ENCODE measurements at places on chromosomes 16 and 17.

GRCh38 chr17:74326506-74326905 lies 480 bp downstream of the KIF19 start:
- no peak for DNase-seq

- DNase-seq, result no peak
Measured at GRCh38 chr16:53085369-53085843, 30.6 kb downstream of the CHD9 start.

DNA sequence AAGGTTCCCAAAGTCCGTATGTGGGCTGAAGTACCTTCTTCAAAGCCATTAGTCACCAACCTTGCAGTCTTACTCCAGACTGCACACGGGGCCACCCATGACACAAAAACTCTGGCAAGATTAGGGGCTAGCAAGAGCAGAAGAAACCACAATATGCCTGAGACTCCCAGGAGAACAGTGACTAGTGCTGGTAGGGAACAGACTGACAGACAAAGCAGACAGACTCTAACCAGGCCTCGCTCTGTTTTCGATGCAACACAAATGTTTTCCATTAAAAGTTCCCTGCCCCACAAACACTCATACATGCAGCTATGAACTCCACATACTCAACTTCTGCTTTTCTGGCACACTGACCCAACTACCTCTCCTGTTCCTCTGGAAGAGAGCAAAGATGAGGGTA lies 102.2 kb downstream of the HIC1 start:
- no peak for DNase-seq

GRCh38 chr17:27323538-27324215 lies 29.8 kb downstream of the WSB1 start:
- no peak for DNase-seq

- DNase-seq, result no peak
Measured at GRCh38 chr17:42560246-42560645, 1.7 kb upstream of the COASY start.

DNA sequence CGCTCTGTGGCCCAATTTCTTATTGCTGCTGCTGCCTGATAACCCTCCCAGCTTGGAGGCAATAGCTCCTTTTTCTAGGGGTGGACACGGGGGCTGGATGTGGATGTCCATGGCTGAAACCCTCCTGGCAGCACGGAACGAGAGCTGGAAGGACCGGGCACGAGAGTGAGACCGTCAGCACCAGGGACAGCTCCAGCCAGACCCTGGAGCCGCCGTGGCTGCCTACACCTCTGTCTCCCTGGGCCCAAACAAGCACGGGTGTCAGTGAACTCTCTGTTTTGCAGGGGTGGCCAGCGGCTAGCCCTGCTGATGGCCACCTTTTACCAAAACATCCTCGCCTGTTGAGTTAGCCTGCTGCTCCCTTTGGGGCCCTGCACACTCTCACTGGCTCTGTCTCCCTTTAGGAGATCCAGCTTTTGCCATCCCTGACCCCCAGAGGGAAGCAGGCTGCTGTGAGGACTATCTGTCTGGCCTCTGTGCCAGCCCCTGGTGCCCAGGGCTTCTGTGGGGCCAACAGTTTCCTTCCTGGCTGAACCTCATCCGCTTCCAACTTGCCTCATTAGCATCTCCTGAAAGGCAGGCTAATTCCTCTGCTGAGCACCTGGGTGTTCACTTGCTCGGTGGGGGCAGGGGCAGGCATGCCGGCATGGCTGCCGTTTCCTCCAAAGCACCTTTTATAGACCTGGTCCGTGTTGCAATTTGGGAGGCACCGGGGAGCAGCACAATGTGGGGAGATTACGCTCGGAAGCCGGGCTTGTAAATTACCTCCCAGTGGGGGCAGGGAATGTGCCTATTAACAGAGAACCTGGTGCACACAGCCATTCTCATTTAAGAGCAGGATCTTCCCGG lies 118.1 kb downstream of the ENGASE start:
- no peak for DNase-seq

DNA sequence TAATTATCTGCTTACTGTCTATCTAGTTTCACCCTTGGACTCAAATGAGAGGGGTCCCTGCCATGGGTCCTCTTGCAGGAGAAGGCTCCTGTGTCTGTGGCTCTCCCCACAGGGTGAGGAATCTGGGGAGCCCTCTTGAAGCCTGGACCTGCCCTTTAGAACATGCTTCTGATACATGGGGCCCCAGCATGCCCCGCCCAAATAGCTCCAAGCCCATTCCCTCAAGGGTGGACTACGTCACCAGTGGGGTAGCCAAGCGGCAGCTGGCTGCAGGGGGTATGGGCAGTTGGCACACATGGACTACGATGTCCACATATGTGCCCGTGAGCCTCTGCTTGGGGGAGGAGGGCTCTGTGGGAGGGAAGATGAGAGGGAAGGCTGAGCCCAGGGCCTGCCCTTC lies 39.3 kb downstream of the ARHGAP27 start:
- no peak for DNase-seq

DNA sequence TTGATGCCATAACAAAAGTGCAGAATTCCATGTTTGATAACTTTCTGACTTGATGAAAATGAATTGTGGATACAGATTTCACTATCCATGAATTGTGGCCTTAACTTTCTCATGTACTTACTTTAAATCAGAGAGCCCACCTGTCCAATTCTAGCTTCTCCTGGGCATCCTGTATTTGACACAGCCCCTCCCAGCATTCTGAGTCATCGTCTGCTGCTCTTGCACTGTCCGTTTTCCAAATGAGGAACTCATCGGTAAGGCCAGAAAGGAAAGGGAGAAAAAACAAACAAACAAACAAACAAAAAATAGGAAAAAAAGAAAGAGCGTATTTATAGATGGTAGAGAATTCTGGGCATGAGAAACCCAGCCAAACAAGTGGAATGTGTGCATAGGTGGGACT lies 361.6 kb downstream of the WWOX start:
- DNase-seq, result no peak

DNA sequence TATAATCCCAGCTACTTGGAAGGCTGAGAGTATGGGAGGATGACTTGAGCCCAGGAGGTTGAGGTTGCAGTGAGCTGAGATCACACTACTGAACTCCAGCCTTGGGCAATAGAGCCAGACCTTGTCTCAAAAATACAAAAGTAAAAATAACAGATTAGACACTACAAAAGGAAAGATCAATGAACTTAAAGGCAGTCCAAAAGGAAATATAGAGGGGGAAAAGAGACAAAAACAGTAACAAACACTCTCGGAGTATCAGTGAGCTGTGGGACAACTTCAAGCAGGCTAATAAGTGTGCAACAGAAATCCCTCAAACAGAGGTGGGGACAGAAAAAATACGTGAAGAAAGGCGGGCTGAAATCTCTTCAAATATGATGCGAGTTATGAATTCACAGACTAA lies 58.8 kb downstream of the CPPED1 start:
- DNase-seq, result no peak

DNA sequence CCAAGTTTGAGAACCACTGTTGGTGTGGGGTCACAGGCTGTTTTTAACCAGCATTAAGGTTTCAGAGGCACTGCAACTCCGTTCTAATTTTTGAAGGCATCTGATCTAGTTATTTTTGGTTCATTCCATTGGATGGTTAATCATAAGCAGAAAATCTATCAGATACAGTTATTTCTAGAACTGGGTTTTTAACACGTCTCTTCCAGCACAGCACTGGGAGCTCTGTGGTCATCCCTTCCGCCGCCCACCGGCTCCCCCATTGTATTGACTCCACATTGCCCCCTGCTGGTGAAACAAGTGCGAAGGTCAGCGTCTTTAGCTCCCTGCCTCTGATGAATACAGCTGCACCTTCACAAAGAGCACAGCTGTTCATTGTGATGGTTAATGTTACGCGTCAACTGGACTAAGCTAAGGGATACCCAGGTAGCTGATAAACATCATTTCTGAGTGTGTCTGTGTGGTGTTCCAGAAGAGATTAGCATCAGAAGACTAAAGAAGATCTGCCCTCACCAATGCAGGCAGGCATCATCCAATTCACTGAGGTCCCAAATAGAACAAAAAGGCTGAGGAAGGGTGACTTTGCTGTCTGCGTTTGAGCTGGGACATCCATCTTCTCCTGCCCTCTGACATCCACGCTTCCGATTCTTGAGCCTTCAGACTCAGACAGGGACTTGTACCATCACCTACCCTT lies 8.5 kb downstream of the CCL18 start:
- no peak for DNase-seq

DNA sequence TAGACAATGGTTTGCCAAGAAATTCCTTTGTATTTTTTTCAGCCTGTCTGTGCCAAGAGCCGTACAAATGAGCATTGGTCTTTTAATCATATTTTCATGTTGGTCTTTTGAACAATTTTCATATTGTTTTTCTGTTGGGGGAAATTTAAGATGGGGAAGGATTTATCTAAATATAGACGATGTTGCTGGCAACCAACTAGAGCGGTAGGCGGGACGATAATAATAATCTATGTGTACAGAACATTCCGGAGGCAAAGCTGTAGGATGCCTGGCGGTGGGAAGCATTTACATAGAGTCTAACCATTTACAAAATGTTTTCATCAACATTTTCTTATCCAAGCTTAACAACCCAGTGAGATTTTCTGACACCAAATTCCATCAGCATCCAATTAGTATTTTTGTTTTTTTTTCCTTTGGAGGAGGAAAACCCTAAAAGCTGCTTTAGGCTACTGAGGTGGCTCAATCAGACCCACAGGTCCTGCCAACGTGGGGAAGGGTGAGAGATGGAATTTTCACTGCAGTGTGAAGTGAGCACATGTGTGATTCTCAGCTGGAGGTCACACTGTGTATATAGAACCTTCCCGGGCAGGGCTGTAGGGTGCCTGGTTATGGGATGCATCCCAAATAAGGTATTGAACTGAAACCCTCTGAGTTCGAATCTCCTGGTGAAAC lies 11.7 kb upstream of the SEC14L1 start:
- no peak for DNase-seq

GRCh38 chr16:89422905-89423630 lies 67.3 kb downstream of the ANKRD11 start:
- DNase-seq, result no peak

- no peak for DNase-seq
Measured at GRCh38 chr16:52629296-52629695, 82.4 kb upstream of the TOX3 start.

DNA sequence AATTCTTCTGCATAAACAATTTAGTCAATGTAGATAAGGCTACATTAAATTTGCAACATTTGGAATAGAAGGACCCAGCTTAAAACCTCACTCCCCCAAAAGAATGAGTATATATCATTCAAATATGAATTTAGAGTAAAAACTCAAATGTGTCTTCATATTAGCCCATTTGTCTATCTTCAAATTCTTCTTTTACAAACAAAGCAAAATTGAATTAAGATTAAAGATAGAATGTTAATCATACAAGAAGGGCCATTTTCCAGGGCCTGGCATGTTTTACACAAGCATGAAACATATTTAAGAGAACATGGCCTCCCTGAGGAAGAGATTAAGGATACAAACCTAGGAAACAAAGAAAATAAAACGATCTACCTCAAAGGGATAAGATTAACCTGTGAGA lies 8.4 kb downstream of the TOX3 start:
- no peak for DNase-seq

GRCh38 chr17:21185061-21185460 lies 28.9 kb downstream of the TMEM11 start:
- DNase-seq, result no peak

DNA sequence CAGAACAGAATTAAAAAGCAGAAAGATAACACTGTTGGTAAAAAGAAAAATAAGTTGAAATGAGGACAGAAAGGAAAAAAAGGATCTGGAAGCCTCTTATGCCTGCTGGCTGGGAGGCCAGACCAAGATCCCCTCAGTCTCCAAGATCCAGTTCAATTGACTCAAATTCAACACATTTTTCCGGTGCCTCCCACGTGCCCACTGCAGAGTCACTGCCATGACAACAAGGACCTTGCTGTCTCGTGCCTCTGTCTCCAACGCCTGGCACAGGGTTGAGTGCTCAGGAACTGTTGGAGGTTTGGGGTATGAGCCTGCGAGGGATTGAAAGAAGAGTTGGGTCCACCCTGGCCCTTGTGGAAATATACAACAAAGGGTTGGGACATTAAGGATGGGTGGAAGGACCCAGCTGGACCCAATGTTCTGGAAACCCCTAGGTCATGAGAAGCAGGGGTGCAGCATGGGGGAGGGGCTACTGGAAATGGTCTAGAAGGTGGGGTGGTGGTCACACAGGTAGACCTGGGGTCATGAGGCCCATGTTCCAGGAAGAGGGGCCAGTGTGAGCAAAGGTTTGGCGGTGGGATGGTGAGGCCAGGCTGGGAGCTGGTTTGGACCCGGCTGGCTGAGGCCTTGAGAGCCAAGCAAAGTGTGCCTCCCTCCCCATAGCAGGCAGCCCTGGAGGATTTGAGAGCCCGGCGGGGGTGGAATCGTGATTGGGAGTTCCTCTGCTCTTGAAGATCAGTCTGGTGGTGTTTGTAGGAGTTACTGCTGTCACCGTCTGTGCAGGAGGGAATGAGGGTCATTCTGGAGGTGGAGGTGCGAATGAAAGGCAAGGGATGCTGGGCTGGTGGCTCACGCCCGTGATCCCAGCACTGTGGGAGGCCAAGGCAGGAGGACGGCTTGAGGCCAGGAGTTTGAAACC lies 1.3 kb downstream of the IL34 start:
- DNase-seq, result no peak

DNA sequence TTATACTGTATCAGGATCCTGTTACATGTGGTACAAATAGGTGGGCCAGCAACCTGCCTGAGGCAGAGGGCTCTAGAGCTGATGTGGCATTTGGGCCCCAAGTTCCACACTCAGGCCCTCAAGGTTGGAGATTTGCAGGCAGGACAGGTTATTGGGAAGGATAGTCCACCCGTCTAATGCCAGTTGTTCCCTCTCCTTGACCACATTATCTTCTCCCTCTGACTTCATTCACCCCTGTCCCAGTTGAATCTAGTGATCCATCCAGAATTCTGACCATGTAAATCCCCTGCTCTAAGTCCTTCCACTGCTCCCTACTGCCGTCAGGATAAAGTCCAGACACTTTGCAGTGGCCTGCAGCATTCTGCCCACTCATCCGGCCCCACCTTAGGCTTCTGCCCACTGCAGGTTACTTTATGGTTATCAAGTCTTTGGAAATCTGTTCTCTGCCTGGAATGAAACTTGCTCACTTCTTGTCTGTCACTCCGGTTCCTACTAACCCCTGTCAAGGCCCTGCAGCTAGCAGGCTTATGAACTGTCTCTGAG lies 1.9 kb upstream of the NFATC3 start:
- no peak for DNase-seq

DNA sequence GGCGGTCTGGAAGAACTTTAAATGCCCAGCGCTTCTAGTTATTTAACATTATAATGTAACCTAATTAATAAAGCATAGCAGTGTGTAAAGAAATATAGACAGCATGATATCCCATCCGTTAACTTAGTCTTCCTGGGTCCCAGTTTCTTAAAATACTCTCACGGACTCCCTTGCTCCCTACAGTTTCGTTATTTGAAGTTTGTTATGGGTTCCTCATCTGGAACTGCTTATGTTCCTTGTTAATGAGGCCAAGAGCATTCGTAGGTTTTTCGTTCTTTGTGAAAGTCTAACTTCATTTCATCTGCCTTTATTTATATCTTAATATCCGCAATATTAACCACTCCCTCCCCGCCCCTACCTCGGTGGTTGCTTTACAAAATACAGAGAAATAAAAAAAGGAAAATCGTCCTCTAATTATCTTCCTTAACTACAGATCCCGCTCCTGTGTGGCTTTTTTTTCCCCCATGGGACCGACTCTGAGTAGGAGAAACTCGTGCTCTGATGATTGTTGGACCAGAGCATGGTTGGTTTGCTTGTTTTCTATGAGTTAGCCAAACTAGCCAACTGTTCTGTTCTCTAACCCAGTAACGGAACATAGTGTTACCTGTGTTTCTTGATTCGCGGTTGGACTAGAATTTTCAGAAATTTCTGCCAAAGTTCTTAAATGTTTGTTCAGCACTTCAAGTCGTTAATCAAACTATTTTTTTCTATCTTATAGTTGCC lies 863 bp downstream of the ADPRM start:
- no peak for DNase-seq

- DNase-seq, result no peak
Measured at GRCh38 chr16:85465328-85466303, 147.5 kb upstream of the GSE1 start.

Data from hypothalamus (tissue), 51 donors.